ENCODE measurements at places on chromosomes 3 and 15.

GRCh38 chr3:12702501-12702900 lies 38.6 kb upstream of the RAF1 start:
- no peak for DNase-seq

- no peak for DNase-seq
Observed at GRCh38 chr15:85583442-85583841, 203.0 kb downstream of the AKAP13 start.

GRCh38 chr15:85100186-85100937 lies 118.7 kb downstream of the PDE8A start:
- no peak for DNase-seq

DNA sequence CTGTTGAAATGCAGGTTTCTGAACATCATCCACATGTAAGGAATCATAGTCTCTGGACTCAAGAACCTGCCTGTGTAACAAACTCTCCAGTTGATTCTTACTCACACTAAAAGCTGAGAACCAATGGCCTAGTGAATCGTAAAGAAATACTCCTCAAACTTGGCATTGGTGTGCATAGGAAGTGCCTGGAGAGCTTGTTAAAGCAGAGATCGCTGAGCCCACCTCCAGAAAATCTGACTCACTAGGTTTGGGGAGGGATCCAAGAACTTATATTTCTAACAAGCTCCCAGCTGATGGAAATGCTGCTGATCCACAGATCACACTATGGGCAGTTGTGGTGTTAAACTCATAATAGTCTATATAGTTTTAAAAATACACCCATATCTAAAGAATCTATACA lies 55.8 kb upstream of the LMCD1 start:
- DNase-seq: no peak

DNA sequence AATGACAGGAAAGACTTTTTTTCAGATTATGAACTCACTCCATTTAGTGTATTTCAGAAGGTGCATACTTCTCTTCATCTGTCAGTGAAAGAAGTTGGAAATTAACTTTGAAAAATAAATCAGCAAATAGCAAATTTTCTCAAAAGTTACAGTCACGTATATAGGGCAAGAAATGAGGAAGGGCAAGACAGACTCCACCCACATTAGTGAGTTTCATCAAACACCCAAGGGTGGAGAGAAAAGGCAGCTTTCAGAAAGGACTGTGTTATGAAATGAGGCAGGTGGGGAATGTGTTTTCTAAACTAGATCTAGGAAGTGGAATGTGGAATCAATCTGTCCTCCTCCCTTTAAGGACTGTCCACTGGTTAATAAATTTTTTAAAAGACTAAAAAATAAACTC lies 2.9 kb downstream of the SLC22A13 start:
- DNase-seq: no peak

DNA sequence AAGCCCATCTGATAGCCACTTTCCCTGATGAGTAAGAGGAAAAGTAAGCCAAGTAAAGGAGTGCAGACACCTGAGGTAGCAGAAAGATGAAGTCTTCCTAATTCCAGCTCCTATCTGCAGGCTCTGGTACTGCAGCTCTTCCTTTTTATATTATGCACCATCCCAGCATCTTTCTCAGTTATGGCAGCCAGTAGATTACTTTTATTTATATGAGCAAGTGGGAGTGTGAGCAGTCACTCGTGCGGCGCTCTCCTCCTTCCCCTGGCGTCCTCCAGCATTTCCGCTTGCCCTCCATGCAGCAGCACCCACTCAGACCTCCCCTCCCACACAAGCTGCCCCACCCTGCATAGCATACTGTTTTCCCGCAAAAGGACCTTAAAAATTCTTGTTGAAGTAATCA lies 465.9 kb upstream of the DPPA4 start:
- no peak for DNase-seq

DNA sequence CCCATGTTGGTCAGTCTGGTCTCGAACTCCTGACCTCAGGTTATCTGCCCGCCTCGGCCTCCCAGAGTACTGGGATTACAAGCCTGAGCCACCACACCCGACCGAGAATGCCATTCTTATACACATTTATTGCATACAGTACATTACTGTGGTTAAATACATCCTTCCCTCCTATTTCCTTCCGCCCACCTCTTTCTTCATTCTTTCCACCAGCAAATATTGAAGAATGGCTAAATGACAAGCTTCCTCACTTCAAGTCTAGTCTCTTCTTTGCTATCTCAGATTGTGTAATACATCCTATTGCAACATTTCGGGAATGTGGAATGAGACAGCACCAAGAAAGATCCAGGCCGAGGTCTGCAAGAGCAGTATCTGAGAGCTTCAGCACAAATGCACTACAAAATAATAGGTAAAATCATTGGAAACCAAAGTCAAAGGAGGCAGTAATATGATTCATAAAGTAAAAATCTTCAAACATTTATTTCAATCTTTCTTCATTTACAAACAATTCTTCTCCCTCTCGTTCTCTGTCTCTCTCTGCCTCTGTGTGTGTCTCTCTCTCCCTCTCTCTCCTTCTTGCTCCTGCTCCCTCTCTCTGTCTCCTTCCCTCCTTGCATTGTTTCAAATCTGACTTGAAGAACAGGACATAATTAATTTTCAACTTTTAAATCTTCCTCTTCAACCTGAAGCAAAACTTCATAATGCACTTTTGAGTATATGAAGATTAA lies 94.7 kb upstream of the TGFBR2 start:
- peak; percentile 44 for DNase-seq

DNA sequence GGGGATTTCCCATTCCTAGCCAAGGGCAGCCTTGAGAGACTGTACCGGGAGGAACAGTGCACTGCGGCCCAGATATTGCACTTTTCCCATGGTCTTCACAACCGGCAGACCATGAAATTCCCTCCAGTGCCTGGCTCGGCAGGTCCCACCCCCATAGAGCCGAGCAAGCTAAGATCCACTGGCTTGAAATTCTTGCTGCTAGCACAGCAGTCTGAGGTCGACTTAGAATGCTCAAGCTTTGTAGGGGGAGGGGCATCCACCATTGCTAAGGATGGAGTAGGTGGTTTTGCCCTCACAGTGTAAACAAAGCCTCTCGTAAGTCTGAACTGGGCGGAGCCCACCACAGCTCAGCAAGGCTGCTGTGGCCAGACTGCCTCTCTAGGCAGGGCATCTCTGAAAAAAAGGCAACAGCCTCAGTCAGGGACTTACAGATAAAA lies 156.3 kb downstream of the FRMD5 start:
- no peak for DNase-seq

DNA sequence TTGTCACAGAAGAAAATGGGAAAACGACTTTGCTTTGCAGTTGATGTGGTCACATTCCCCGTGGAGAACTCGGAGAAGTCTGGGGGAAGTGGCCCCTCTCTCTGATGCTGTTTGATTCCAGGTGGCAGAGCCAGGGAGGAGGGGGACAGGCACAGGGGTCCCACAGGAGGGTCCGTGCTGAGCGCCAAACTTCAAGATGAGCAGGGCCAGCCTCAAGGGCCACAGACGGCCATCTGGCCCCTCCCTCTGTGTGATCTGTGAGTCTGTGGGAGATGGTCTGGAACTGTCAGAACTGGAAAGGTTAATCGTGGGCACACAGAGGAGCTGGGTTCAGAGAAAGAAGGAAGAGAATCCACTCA lies 23.1 kb upstream of the CORO2B start:
- no peak for DNase-seq

DNA sequence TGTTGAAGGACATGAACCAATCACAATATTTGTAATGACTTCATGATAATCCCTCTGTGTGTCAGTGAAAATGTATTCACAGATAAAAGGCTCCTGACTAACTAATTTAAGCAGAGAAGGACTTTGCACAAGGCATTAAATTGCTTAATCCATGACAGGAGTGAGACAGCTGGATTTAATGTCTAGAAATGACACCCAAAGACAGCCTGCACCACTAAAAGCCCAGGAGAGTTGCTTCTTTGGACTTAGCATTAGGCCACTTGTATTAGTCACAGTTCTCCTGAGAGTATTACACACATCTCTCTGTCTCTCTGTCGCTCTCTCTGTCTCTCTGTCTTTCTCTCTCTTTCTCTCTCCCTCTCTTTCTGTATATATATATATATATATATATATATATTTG lies 180.4 kb downstream of the GOLGA8K start:
- DNase-seq: no peak

DNA sequence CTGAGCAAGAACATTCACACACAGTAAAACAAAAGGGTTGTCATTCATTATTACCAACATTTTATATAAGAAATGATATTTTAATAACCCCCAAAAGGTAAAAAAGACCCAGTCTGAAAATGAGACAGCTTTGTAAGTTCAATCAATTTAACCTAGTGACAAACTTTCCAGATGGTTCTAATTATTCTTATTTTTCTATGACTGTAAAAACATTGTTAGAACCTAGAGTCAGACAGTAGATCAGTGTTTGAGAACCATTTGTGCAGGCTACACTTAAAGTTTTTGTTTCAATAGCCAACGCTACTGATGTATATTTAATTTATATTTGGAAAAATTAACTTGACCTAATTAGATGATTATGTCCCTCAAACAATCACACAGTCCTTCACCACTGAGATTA lies 708.4 kb upstream of the CBLB start:
- DNase-seq: no peak

- DNase-seq: no peak
Observed at GRCh38 chr15:85646538-85647091, 148.1 kb downstream of the KLHL25 start.

GRCh38 chr3:174202561-174202960 lies 656.6 kb upstream of the NAALADL2 start:
- DNase-seq: no peak
